Stimulated activated CD4-positive, alpha-beta T cell treated with anti-CD3 and anti-CD28 coated beads, TNF-alpha, amount 100 ng/mL, for 1 hour (primary cell): ENCODE measurements at places on chromosomes 6 and 20.

- DNase-seq: no peak
Measured at GRCh38 chr6:7903673-7904072, 6.9 kb downstream of the TXNDC5 start.

DNA sequence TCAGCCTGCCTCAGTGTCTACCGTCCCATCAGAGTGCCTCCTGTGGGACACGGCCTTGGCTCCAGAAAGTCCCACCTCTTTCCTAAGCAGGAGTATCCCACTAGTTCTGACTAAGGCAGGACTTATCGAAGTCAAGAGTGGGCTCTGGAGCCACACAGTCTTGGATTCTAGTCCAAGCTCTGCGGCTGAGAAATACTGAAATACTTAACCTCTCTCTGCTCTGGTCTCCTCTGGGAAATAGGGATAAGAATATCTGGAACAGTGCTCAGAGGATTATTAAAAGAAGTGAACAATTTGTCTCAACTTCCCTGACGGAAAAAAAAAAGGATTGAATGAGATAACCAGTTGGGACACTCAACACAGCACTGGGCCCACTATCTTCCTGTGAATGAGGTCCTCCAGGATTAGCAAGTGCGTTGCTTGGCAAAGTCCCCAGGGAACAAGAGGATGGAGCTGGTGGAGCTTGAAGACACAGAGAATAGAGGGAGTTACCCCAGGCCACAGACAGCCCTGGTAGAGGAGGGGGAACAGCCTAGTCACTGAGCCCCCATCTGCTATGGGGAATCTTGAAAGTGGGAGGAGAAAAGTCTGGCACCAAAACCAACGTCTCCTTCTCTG is 34.6 kb upstream of the FOXP4 start:
- no peak for DNase-seq

DNA sequence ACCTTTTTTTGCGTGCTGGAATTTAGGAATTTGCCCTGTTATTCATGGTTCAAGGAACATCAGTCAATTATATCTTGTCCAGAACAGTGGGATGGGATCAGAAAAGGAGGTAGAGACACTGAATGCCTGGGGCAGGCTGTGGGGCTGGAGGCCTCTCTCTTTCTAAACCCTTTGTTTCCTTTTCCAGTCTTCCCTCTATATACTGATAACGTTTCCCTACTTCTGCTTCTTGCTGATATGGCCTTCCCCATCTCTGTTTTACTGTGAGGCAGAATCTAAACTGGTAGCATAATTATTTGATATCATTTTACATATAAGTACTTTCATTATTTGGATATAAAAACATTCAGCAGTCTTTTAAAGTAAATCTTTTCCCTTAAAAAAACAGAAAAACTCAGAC is 67.5 kb downstream of the DNAH8 start:
- no peak for DNase-seq

GRCh38 chr6:31252625-31253024 is 19.3 kb downstream of the HLA-C start:
- no peak for DNase-seq

DNA sequence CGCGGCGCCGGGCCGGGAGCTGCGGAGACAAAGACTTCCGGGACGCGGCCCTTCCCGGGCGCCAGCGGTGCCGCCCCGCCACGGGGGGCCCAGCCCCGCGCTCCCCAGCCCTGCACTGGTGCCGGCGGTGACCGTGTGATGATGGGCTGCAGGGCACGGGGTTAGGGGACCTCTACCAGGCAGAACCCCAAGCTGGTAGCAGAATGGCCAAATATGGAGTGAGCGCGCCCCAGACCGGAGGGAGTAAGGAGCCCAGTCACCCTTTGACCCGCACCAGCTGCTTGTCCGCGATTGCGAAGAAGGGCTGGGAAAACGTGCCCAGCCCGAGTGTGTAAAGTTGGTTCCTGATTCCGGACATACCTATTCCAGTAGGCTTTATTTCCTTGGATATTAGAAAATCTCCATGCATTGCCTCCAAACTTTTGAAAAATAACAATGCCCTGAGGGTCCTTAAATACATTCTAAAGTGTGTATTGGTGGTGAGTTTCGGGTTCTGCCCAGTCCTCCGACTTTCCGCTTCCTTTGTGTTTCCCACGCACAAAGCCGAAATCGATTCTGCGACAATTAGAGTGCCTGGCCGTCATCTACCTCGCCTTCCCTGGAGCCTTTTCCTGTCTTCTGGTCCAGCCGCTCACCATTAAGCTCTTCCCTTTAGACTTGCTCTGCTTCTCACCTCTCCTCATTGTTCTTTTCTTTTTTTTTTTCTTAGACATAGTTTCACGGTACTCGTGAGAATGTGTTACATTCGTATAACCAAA is 1.1 kb downstream of the ABRACL start:
- DNase-seq: no peak

DNA sequence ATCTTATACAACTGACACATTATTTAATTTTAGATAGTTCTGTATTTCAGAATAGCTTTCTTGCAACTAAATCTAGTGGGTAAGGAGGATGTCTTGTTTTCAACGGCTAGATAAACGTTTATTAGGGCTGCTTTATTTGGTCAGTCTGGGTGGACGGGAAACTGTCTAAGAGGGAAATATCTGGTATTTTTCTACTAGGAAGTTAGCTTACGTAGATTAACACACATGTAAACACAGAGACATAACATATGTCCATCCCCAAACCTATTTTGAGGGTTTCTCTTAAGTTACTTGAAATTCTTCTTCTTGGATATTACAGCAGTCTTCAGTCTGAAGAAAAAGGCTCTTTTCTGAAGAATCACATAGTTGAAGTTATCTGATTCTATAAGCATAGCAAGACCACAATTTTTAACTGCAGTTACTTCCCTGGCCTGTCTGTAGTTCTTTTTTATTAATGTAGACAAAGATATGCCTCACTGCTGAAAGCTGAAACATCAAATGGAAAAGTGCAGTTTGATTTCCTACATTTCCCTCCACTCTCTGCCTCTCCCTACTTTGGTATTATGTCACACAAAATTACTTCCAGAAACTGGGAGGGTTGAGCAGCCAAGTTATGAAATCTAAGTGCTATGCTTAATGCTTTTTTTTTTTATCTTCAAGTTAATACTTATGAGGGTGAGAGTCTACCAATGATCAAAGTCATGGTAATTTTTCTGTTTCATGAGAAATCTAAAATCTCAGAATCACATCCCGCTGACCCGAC is 37.4 kb downstream of the PLAGL1 start:
- DNase-seq: no peak

- DNase-seq: no peak
Measured at GRCh38 chr6:119161438-119161837, 83.0 kb upstream of the FAM184A start.
